ENCODE measurements at places on chromosomes 5 and 9.
A peak's percentile ranks its signal among the peaks of the same experiment; 100 is the strongest.

DNA sequence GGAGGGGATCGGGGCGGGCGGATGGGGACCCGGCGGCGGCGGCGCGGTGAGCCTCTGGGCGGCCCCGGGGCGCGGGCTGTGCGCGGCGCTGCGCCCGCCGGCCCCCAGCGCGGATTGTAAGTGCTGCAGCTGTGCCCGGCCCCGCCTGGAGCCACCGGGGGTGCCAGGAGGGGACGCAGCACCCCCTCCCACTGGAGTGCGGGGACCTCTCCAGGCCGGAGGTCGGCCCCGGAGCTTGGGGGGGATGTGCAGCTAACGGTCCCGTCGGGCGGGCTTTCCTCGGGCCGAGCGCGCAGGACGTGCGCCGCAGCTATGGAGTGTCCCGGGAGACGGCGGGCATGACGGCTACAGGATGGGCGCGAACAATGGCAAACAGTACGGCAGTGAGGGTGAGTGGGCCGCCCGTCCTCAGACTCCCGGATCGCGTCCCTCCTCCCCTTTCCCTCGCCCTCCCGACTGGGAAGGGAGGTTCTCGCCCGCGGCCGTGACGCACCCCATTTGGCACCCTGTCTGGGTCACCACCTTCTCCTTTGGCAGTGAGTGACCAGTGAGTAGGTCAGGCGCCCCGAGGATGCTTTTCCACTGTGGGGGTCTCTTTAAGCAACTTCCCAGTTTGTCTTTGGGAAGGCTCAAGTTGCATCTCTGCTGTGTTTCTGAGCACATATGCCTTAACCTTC, 483 bp downstream of the FBXL7 start:
- DNase-seq, result peak; percentile 81
- no peaks in the 10 kb centered on the region for H3K36me3 ChIP-seq
- peak overlapping the region; percentile 89 for H3K27ac ChIP-seq
- peaks cover 25% of the 10 kb centered on the region for H3K4me1 ChIP-seq
- peak overlapping the region; percentile 82 for H3K4me3 ChIP-seq
- H3K27me3 ChIP-seq, result no peaks in the 10 kb centered on the region

DNA sequence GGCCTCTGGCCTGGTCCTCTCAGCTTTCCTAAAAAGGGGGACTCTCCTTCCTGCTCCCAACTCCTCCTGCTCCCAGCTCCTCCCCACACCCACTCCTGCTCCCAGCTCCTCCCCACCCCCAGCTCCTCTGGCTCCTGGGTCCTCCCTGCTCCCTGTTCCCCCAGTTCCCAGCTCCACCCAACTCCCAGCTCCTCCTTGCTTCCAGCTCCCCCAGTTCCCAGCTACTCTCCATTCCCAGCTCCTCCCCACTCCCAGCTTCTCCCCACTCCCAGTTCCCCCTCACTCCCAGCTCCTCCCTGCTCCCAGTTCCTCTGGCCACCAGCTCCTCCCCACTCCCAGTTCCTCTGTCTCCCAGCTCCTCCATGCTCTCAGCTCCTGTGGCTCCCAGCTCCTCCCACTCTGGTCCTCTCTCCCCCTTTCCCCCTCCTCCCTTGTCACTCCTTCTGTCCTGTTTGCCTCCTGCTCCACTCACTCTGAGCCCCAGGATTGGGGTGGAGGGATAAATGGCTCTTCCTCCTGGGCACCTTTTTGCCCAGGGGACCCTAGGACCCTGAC, 75.7 kb downstream of the KCNT1 start:
- DNase-seq, result no peak
- H3K36me3 ChIP-seq, result no peaks in the 10 kb centered on the region
- H3K4me3 ChIP-seq, result no peak overlapping the region
- no peaks in the 10 kb centered on the region for H3K4me1 ChIP-seq

DNA sequence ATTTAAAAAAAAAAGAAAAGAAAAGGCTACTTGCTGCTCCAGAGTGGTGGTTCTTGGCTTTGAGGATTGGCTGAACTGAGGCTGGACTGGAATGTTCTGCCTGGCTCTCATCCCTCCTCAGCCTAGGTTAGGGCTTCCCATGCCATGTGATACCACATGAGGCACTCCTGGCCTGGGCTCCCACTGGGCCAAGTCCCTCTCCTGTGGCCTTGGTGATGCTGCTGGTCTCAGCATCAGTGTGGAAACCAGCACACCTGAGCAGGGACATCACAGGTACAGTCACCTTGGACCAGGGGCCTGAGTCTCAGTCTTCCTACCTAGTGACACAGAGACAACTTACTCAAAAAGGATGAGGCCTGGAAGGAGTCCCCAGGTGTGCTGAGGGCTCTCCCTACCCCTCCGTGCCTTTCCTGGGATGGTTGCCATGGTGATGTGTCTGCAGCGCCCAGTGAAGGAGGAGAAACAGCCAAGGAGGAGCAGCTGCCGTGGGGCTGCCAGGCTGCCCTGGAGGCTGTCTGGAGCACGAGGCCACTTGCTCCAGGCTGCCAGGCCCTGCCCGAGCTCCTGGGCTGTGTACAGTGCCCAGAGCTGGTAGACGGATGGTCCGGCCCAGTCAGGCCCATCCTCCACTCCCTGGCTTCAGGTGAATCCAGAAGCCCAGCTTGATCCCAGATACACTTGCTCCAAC, 71.0 kb downstream of the WNK2 start:
- H3K4me1 ChIP-seq, result no peaks in the 10 kb centered on the region
- H3K27ac ChIP-seq, result no peak overlapping the region
- H3K4me3 ChIP-seq, result no peak overlapping the region
- peaks cover 4% of the 10 kb centered on the region for H3K36me3 ChIP-seq

DNA sequence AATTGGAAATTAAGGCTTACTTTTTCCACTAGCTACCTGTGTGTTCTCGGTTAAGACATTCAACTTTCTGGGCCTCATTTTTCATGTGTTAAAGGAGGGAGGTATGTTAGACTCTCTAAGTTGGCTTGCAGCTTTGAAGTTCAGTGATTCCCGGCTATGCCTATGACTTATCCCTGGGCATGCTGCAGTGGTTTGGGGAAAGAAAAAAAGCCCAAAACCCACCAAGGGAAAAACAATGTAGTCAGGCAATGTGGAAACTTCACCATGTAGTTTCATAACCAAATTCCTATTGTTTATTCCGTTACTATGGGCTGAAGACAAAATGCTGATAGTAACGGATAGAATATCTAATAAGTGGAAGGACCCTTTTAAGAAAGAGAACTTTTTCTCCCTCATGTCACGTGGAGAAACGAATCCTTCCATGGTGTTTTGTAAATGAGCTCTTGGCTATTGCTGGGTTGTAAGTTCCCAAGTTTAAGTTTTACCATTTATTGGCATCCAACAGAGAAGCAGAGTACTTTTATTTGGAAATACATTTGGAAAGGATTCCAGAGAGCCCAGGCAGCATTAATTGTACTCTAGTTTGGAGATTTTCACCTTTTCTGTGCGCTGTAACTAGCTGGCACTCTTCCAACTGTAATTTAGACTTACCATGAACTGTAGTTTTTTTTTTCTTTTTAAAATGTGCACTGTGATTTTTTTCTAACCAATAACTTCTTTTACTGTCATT, 84.9 kb upstream of the MPDZ start:
- H3K36me3 ChIP-seq, result no peaks in the 10 kb centered on the region
- peaks cover 18% of the 10 kb centered on the region for H3K4me1 ChIP-seq
- DNase-seq, result no peak
- H3K27ac ChIP-seq, result no peak overlapping the region
- no peaks in the 10 kb centered on the region for H3K27me3 ChIP-seq

DNA sequence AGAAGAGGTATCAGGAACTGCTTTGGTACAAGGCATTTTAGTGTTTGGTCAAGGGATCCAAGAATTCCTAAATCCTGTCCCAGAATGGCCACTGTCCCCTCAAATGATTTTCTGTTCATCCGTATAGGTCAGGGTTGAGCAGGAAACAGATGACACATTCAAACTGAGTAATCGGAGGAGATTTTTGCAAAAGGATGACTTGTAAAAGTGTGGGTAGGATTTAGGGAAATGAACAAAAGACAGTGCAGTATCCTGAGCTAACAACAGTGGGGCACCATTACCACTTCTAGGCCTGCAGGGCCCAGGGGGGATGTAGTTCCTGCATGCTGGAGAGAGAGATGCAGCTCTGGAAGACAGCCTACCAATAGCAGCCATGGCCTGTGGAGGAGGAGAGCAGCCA, 290.1 kb downstream of the ZSWIM6 start:
- no peak overlapping the region for H3K27ac ChIP-seq
- no peak for DNase-seq
- H3K4me1 ChIP-seq, result peaks cover 24% of the 10 kb centered on the region
- H3K36me3 ChIP-seq, result no peaks in the 10 kb centered on the region
- no peaks in the 10 kb centered on the region for H3K27me3 ChIP-seq
- H3K4me3 ChIP-seq, result no peak overlapping the region

DNA sequence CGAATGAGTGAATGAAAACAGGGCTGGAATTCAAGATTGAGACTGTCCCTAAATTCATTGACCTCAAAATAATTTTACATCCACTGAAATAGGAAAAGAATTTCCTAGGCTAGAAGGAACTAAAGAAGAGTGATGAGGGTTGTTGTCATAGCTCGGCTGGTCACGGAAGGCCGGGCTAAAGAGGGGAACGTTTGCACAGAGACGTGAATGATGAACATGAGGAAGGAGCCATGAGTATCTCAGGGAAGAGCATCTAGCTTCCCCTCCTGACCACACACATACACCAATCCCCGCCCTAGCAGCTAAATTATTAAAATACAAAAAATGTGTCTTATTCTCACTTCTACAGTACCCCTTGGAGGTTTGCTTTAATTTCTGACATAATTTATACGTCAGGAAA, 124.4 kb upstream of the ABCA1 start:
- no peak overlapping the region for H3K4me3 ChIP-seq
- no peak for DNase-seq
- H3K27ac ChIP-seq, result no peak overlapping the region
- H3K27me3 ChIP-seq, result no peaks in the 10 kb centered on the region
- no peaks in the 10 kb centered on the region for H3K36me3 ChIP-seq

DNA sequence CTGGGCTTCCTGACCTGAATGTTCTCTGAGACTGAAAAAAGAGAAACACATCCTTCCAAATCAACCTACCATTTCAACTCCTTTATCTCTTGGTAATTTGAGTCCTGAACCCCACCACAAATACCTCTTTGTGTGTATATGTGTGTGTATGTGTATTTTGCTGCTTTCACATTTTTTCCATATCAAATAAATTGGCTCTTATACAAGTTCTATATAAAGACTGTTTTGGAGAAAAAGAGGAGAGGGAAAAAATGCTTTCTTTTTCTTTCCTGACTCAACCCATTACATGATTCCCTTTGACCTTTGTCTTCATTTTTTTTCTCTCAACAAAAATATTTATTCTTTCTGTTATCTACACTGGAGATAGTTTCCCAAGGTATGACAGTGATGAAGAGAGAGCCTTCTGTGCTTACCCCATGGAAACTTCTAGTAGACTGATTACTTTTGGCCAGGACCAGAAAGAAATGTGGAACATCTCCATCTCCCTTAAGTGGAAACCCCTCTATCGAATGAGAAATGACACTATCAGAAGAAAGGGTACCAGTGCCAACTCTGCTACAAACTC, 85.3 kb downstream of the PAPPA start:
- H3K36me3 ChIP-seq, result no peaks in the 10 kb centered on the region
- no peaks in the 10 kb centered on the region for H3K27me3 ChIP-seq

- H3K36me3 ChIP-seq, result no peaks in the 10 kb centered on the region
- H3K4me1 ChIP-seq, result no peaks in the 10 kb centered on the region
- H3K4me3 ChIP-seq, result no peak overlapping the region
- DNase-seq, result no peak
Measured at GRCh38 chr9:126439402-126439765, 112.8 kb downstream of the MVB12B start.
